ENCODE measurements at places on chromosomes 13 and 19.

DNA sequence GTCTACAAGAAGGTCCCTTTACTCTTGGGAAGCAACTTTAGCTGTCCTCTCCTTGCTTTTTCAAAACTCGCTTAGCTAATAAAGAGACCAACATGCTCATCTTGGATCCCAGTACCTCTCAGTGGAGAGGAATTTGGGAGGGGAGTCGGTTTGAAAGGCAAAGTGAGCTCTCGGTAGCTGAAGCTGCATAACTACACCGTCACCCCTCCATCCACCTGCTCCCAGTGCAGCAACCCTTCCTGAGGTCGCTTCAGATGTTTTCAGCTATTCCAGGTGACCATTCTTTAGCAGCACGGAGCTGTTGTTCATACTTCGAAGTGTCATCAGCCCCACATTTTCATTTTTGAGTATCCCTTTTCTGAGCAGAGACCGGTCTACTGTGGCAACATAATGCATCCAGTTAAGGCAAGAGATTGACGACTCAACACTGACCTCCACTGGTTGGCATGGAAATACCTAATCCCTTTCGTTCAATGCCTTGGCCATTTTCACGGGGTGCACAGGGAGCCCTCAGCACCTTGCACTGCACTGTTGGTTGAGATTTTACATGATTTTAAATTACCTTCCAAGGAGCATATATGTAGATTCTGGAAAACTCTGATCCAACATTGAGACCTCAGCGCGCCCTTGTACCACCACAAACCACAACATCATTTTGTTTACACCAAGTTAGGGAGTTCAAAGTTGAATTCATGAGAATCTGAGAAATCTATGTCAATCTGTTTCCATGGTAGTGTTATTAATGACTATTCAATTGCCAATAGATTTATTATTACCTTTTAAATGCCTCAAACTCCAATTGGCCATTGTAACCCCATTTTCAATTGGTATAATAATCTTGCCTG is 42.2 kb downstream of the DLEU7 start:
- DNase-seq, result no peak

DNA sequence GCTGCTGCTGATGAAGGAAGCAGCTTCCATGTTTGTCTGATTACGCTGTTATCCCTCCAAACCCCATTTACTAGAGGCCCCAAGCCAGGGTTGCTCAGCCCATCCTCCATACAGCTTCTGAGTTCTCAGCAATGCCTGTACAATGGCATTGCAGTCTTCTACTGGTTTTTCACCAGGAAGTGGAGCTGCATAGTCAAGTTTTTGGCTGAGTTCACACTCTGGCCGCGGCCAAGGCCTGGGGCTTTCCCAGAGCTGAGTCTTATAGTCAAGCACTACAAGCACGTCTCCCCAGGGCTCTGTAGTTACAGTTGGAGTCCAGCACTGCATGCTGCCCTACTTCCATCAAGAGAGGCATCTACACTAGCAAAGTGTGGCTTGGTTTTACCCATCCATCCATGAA is 182.5 kb downstream of the POU4F1 start:
- no peak for DNase-seq

GRCh38 chr13:60679928-60680694 is 283.1 kb downstream of the TDRD3 start:
- no peak for DNase-seq

DNA sequence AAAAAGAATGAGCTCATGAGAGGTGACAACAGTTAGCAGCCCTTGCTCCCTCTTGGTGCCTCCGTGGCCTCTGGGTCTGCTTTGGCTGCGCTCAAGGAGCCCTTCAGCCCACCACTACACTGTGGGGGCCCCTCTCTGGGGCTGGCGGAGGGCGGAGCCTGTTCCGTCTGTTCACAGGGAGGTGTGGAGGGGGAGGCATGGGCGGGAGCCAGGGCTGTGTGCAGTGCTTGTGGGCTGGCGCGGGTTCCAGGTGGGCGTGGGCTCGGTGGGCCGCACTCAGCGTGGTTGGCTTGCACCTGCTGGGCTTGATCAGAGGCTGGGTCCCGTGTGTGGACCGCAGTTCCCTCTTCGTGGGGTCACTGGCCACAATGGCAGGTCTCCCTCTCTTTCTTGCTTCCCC is 953.4 kb upstream of the PRR20A start:
- DNase-seq, result no peak

DNA sequence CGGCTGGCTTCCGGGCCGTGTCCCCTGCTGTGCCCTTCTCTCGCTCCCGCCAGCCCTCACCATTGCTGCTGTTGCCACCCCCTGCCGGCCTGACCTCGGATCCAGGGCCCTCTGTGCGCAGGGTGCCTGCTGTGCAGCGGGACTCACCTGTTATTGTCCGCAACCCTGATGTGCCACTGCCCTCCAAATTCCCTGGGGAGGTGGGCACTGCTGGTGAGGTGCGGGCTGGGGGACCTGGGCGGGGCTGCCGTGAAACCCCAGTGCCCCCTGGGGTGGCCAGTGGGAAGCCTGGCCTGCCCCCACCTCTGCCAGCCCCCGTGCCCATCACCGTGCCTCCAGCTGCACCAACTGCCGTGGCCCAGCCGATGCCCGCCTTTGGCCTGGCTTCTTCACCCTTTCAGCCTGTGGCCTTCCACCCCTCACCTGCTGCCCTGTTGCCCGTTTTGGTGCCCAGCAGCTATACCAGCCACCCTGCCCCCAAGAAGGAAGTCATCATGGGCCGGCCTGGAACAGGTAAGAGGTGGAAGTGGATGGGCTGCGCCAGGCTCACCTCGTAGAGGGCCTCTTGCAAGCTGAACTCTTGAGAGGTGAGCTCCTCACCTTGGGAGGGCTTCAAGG is 5.1 kb downstream of the CIC start:
- no peak for DNase-seq

DNA sequence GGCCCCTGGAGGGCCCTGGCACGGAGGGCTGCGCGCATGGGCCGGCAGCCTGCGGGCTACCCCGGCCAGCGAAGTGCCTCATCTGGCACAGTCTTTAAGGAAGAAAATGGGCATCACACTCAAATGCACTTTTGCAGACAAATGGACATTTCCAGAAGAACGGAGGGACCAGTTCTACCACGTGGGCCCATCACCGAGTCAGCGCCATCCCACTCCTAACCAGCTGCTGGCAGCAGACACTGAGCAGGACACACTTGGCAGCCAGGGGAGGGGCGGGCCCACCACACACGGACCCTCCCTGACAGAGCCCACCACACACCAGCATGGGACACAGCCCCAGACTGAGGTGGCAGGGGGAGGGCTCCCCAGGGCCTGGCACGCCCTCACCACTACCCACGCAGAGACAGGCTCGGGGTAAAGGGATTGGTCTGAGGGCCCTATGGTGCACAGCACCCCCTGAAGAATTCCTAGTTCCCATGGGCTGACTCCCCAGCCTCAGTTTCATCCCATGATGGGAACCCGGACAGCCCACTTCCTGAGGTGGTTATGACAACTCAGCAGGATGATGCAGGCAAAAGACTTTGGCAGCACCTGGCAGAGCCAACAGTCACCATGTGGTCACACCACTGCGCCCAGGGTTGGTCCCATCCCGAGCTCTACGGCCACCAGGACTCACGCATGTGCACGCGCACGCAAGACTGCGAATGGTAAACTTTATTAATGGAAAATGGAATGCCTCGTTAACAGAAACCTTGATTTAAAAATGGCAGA is 18.7 kb upstream of the TINCR start:
- no peak for DNase-seq

- DNase-seq, result no peak
Observed at GRCh38 chr19:19615086-19615485, 3.4 kb downstream of the PBX4 start.

DNA sequence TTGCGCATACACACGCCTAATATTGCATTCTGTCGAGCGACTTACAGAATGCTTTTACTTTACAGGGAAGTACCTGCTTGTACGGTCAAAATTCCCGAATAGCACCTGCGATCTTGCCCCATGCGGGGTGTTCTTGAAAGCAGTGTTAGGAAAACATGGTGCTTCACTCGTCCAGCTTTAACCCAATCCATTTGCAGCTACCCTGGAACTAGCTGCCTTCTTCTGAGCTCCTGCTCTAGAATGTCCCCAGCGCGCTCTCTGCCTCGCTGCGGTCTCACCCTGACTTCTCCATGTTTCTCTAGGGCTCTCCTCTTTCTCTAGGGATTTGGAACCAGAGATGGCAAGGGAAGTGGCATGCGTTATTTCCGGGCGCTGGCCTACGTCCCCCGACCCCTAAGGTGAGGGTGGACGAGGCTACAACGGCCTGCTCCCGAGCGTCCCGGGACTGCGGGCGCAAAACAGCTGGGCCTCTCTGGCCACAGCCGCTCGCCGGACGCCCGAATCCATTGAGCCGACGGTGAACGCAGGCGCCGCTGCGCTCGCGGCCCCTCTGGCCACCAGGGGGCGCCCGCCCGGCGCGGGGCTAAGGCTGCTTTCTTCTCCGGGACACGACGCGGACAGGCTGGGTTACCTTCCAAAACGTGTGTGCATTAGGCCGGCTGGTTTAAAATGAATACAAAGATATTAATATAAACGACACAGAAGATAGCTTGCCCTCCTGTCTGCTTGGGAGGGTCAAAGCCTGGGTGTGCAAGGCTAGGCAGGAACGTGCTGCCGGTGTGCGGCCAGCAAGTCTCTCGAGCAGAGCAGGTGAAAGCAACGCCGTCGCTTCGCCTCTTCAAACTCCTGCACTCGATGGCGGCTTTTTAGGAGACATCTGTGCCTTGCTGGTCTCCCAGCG is 1.8 kb upstream of the SPRY2 start:
- no peak for DNase-seq

DNA sequence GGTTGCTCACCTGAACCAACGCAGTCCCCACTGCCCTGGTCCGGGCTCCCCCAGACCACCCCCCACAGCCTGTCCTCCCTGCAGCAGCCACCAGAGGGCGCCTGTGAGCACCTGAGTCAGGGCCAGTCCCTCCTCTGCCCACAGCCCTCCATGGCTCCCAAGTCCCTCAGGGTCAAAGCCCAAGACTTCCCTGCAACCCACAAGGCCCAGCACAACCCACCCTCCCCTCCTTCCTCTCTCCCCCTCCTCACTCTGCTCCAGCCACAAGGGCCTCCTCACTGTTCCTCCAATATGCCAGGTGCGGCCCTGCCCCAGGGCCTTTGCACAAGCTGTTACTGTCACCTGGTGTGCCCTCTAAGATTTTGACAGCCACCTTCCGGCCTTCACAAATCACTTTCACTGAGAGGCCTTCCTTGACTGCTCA is 10.9 kb downstream of the GNA15 start:
- no peak for DNase-seq

DNA sequence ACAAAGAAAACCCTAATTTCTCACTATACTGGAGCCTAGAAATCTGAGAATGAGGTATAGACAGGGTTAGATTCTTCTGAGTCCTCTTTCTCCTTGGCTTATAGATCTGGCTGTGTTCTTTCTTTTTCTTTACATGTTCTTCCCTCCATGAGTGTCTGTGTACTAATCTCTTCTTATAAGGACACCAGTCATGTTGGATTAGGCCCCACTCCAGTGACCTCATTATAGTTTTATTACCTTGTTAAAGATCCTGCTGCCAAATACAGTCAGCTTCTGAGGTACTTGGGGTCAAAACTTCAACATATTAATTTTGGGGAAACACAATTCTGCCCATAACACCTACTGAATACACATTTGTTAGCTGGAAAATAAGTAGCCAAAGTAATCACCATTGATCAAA is 302.6 kb downstream of the PCDH9 start:
- DNase-seq, result no peak

- DNase-seq, result no peak
Observed at GRCh38 chr13:25778365-25778764, 273.5 kb downstream of the SHISA2 start.

GRCh38 chr19:17503240-17503639 is 8.2 kb upstream of the PGLS start:
- no peak for DNase-seq

DNA sequence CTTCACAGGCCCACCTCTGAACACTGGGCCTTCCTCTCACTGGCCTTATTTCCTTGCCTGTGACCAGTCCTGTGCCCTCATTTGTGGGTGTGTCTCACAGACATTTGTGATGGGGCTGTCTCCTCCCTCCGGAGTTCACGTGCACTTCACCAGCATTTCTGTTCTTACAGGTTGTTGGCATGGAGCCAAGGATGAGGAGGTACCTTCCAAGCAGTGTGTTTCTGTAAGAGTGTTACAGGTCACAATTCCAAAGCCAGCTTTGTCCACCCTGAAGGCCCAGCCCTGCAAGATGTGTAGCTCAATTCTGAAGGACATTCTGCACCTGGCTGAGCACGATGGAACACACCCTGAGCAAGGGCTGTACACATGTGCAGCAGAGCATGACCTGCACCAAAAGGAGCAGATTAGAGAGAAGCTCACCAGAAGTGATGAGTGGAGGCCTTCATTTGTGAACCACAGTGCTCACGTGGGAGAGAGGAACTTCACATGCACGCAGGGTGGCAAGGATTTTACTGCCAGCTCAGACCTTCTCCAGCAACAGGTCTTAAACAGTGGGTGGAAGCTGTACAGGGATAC is 8.1 kb downstream of the ZNF749 start:
- no peak for DNase-seq

- no peak for DNase-seq
Observed at GRCh38 chr19:53942001-53942786, 20.5 kb upstream of the CACNG8 start.

- DNase-seq, result peak; percentile 19
Observed at GRCh38 chr13:84951128-84951527, 848.1 kb downstream of the SLITRK6 start.

GRCh38 chr19:53994811-53995210 is 3.4 kb downstream of the CACNG6 start:
- DNase-seq, result no peak
